ENCODE measurements at places on chromosomes 13 and 19. TPM values are rescaled to one million over a fixed set of nuclear protein-coding genes. Genes with fewer than 3 reads are reported as not detected.

Gene MAST1
- 35.1 TPM for total RNA-seq

Gene GNG7
- total RNA-seq, result 4.2 TPM

Gene TCF3
- total RNA-seq, result 20.9 TPM

Gene TLE6
- 0.16 TPM for total RNA-seq

Gene POU2F2
- total RNA-seq, result 3.0 TPM

Gene CRLF1
- total RNA-seq, result 0.94 TPM
